Fibroblast of skin of scalp (primary cell): ENCODE measurements at places on chromosomes 11 and 22.

GRCh38 chr11:60952742-60953170 is 780 bp upstream of the SLC15A3 start:
- no peak for DNase-seq

GRCh38 chr11:8930456-8931175 is 2.1 kb downstream of the C11orf16 start:
- peak; percentile 57 for DNase-seq

DNA sequence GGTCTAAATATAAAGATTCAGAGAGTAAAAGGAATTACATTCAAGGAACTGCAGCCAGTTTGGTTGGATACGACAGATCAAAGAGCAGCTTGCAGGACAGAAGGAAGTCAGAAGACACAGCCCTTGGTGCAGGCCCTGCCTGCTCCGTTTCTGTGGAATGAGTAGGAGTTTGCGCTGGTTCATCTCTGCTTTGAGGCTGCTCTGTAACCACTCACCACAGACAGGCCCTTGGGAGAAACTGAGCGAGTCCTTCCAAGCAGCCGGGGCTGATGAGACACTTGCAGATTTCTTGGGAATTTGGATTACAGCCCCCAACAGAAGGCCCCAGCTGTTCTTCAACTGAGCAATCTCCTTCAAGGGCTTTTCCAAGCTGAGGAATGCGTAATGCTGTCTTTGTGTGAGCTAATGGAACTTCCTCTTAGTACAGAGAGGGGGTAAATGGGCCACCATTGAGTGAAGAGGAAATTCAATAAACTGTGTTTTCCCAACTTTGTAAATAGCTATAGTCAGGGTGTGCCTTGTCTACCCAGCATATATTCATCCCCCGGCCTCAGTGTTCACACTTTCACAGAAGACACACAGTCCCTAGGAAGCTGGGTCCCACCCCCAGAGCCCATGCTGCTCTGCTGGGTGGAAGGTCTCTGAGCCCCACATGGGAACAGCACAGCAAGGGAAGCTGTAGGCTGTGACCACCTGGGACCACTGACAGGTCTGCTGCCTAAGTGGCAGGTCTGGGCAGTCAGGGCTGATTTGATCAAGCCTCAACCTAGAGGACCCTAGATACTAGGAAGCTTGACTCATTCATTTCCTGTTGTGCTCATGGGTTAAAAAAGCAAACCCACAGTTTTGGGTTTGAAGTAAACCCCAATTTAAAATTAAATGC is 16.6 kb downstream of the IL10RA start:
- peak; percentile 66 for DNase-seq

- peak; percentile 11 for DNase-seq
Observed at GRCh38 chr11:41177791-41178190, 281.7 kb downstream of the LRRC4C start.

- no peak for DNase-seq
Observed at GRCh38 chr11:96293598-96294021, 49.4 kb downstream of the MAML2 start.

- no peak for DNase-seq
Observed at GRCh38 chr11:90532125-90532524, 309.3 kb upstream of the CHORDC1 start.

GRCh38 chr11:129313541-129314297 is 61.9 kb upstream of the BARX2 start:
- DNase-seq: peak; percentile 38

- DNase-seq: no peak
Observed at GRCh38 chr22:17706947-17707346, 67.3 kb downstream of the BID start.

DNA sequence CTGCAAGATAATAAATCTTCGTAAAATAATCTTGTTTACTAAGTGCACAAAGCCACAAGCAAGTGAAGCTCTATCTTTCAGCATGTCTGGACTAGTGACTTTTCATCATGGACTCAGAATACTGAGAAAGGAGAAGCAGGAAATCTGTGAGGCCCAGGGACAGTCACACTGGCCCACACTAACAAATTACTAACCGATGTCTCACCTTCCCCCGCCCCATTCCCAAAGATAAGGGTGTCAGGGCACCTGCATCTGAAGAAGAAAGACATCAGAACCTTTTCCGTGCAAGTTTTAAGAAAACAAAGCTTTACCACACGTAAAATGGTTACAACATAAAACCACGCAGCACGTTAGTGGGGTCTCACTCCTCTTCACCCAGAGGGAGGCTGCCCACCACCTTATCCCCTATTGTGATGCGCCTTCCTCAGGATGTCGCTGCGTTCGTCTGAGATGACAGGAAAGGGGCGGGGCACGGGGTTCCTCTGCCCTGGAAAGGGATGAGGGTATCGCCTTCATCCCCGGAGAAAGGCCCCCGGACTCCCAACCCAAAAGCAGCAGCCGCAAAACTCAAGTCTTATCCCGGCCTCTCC is 616 bp downstream of the BTBD10 start:
- peak; percentile 22 for DNase-seq

GRCh38 chr11:62545437-62546243 is 966 bp downstream of the AHNAK start:
- DNase-seq: peak; percentile 97

DNA sequence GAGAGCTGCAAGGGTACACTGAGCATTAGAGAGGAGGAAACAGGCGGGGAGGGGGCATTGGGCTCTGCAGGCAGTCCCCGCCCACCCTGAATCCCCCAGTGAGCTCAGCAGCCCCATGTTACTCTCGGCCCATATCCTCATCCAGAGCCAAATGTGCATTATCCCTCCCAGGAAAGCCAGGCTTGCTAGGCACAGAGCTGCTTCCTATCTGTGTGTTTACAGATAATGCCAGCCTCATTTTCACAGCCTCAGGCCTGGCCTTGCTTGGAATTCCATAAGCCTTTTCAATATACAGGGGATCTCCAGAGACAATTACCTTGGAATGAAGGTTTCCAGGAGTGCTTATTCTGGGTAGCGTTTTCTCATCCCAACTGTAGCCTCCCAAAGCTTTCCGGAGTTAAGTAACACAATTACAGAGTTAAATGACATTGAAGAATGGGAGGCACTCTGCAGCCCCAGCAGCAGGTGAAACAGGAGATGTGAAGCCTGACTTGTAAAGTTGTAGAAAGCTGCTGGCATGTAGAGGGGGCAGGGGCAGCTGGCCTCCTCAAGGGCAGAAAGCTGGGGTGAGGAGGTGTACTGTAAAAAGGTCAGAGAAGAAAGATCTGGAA is 91.5 kb upstream of the TBCEL start:
- no peak for DNase-seq

- DNase-seq: no peak
Observed at GRCh38 chr11:36567694-36568093, at the start of gene RAG1. Gene RAG1, plus strand, starts transcription at chr11:36568007. Its CDS starts 5,298 bp downstream, at chr11:36573305.

- DNase-seq: no peak
Observed at GRCh38 chr11:100525635-100526034, 161.5 kb upstream of the ARHGAP42 start.

- peak; percentile 34 for DNase-seq
Observed at GRCh38 chr22:50731811-50732624, 6.0 kb upstream of the ACR start.

GRCh38 chr11:125192183-125192582 is 27.6 kb downstream of the PKNOX2 start:
- DNase-seq: no peak

DNA sequence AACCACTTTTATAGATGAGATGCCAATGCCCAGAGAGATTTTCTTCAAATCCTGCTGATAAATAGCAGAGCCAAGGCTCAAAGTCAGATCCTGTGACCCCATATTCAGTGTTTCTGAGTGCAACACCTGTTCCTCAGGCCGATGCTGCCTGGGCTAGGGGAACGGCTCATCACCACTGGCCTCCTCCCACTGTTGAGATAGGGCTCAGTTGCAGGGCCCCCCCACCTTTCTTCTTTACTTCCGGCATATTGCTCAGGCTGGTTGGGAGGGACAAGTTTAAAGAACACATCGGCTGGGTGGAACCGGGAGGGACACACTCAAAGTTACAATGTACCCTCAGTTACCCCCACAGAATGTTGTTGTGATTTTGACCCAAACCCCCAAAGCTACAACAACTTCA is 88.3 kb upstream of the CRTAM start:
- no peak for DNase-seq

DNA sequence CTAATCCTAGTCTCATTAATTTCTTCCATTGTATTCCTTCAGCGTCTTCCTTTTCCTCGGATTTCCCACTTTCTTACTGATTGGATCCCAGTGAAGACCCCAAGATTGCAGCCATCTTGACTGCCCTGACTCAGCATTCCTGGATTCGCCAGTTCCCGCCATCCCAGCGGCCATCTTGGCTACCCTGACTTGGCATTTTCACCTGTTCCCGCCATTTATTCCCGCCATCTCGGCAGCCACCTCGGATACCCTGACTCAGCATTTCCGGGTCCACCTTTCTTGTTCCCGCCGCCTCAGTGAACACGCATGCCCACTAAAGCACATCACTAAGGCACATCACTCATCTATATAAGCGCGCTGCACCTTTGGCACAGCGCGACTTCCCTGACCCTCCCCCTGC is 13.8 kb upstream of the OR56A3 start:
- DNase-seq: no peak

DNA sequence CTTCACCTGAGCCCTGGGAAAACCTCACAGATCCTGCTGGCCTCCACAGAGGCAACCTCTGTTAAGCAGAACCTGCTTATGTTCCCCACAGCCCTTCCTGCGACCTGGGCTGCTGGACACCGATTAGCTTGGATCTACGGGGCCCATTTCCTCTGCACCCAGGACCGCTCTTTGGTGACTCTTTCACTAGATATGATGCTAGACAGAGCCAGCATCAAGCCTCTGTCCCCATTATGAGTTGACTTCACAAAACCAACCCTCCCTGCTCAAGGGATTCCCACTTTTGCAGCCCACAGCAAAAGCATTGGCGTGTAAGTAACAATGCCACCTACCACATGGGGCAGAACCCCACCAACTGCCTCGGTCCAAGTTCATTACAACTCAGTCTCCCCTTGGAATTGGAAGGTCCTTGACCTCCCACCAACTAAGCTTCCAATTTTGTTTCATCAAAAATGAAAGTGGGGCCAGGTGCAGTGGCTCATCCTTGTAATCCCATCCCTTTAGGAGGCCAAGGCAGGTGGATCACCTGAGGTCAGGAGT is 15.2 kb upstream of the TMPRSS4 start:
- no peak for DNase-seq

GRCh38 chr22:45413368-45414211 is at the start of the genes RIBC2 and SMC1B:
Gene RIBC2, plus strand, starts transcription at chr22:45413693. Its CDS starts 194 bp downstream, at chr22:45413887.
Gene SMC1B, minus strand, starts transcription at chr22:45413599. Its CDS starts 32 bp downstream, at chr22:45413567.
- peak; percentile 85 for DNase-seq

DNA sequence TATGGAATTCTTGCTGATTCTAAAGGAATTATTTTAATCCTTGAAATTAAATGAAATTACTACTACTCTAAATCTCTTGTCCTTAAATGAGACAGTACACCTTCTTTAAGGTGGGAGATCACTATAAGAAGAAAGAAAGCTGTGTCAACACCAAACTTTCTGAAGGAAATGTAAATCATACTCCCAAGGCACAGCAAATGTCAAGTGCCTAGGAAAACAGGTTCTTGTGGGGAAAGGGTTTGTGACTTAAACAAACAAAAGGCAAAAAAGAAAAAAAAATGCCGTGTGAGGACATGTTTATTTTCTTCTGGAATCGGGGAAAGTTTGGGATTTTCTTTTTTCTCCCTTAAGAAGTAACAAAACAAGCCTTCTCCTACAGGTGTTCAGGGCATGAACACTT is 745.1 kb downstream of the DLG2 start:
- DNase-seq: no peak

- DNase-seq: peak; percentile 18
Observed at GRCh38 chr11:128757235-128757711, 63.4 kb downstream of the FLI1 start.

- peak; percentile 22 for DNase-seq
Observed at GRCh38 chr22:23282089-23282501, 101.8 kb downstream of the BCR start.

DNA sequence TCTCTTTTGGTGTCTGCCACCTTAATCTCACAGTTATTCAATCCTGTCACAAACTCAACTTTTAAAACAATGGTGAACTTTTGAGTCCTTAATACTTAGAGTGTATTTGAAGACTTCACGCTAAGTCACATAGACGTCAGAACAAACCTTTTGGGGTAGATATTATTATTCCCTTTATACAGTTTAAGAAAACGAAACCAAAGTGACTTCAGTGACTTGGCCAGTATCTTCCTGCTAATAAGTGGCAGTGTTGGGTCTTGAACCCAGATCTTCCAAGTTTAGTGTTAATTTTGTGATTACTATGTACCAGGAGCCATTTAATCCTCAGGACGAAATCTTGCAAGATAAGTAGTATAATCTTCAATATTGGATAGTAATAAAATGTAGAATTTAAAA is 691 bp downstream of the CEP295 start:
- no peak for DNase-seq

GRCh38 chr11:70141486-70142220 is 61.4 kb upstream of the FADD start:
- DNase-seq: no peak

DNA sequence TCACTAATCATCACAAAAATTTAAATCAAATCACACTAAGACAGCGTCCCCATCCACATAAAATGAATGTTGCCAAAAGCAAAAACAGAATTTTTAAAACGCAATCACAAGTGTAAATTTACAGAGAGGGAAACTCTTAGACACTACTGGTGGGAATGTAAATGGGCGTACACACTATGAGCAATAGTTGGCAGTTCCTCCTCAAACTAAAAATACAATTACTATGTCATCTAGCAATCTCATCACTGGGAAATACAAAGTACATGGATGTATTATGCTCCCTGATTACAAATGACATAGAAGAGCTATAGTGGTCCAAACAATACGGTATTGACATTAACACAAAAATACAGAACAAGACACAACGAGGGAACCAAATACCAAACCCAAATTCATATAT is 8.7 kb upstream of the RGL4 start:
- DNase-seq: no peak

GRCh38 chr11:61019832-61020405 is 48.4 kb downstream of the CD6 start:
- no peak for DNase-seq

DNA sequence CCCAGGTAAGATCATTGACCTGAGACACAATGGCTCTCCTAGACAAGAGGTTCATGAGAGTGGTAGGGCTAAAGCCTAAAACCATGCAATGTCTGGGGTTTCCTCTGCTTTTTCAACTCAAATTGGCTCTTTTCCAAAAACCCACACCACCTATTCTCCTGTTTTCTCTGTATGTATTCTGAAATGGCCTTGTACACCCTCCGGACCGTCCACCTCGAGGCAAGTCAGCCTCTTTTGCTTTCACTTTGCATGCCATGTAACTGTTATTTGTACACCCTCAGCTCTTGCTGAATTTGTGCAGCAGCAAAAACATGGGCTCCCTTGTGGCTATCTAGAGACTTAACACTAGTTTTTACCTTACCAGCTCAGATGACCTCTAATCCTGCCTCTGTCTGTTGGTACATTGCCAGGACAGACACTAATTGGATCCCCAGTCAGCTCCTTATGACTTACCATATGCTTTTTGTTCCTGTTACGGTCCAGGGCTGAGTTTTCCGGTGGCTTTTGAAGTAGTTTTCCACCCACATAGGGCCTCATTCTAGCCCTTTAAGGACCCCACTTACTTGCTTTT is 288.0 kb downstream of the SBF2 start:
- no peak for DNase-seq
